ENCODE measurements at places on chromosomes 12 and 14.

GRCh38 chr14:105145381-105146180, 23.0 kb downstream of the JAG2 start:
- DNase-seq = no peak

- DNase-seq = peak; percentile 15
Observed at GRCh38 chr12:93813972-93814821, 137.0 kb downstream of the CRADD start.

GRCh38 chr12:121446750-121447149, 46.8 kb downstream of the RNF34 start:
- DNase-seq = no peak

- no peak for DNase-seq
Observed at GRCh38 chr12:93902736-93903562, 225.8 kb downstream of the CRADD start.

GRCh38 chr12:47192051-47192450, 112.3 kb upstream of the AMIGO2 start:
- DNase-seq = no peak

GRCh38 chr12:67693894-67694293, 45.3 kb downstream of the DYRK2 start:
- no peak for DNase-seq

DNA sequence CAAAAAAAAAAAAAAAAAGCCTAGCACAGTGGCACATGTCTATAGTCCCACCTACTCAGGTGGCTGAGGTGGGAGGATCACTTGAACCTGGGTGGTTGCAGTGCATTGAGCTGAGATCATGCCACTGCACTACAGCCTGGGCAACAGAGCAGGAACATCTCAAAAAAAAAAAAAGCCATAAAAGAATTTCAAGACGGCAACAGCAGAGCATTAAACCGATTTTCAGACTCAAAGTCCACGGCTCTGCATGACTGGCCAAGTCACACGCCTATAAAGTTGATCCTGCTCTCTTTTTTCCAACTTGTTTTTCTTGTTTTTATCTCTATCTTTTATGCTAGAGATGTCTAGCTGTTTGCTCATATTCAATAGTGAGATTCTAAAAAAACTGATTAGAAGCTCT, 45.3 kb downstream of the FBXO34 start:
- no peak for DNase-seq

GRCh38 chr12:102406033-102406584, 74.3 kb downstream of the IGF1 start:
- no peak for DNase-seq
